ENCODE measurements at places on chromosomes 3 and 15.

DNA sequence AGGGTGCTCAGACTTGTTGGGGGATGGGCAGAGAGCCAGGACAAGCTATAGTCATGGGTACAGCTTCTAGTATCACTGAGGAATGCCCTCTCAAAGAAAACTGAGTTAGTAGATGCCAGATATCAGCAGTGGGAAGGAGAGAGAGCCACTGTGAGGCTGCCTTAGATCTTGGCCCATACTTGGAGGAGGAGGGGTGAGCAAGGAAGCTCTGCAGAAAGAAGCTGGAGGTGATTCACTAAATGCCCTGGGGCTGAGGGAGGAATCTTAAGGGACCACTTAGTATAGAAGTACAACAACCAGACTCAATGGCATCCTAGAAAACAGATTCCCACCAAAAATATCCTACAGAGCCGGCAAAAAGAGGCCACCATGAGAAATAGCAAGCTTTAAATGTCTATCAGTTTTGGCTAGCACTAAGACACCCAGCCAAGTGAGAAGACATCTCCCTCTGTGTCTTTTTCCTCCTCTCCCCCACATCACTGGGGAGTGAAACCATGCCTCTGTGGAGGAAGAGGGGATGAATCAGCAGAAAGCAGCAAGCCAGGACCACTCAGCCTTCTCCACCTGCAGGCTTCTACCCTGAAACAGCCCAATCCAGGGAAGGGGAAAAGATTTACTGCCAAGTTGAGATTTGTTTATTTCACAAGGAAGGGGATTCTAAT, 282.5 kb upstream of the STT3B start:
- DNase-seq, result no peak

GRCh38 chr15:65791335-65792137, 557 bp downstream of the DENND4A start:
- peak; percentile 86 for DNase-seq

GRCh38 chr3:104510131-104510849, 856.4 kb upstream of the ALCAM start:
- no peak for DNase-seq

DNA sequence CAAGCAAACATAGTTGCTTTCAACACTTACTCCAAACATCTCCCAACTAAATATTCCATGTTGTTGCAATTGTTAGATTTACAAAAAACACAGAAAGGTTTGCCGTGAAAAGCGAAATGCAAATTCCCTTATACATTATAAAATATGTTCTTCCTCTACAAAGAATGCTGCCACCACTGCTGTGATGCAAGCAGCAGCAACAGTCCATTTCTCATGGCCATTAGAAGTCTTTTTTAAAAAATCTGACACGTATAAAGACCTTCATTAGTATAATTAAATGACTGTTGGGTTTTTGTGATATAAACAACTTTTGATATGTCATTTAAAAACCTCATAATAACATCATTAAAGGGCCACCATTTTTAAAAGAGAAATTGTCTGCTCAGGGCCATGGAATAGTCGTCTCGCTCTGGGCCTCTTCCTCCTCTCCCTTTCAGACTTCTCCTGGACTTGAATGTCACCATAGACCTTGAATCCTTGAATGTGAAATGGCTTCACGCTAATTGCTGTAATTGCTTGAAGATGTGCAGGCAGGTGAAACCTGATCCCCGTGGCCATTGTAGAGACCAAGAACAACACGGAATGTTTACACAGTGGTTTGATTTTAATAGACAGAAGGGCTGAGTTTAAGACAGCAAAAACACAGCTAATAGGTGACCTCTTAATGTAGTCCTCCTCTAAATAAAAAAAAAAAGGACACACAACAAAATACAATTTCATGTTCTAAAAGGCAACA, 450.4 kb downstream of the FOXP1 start:
- no peak for DNase-seq

DNA sequence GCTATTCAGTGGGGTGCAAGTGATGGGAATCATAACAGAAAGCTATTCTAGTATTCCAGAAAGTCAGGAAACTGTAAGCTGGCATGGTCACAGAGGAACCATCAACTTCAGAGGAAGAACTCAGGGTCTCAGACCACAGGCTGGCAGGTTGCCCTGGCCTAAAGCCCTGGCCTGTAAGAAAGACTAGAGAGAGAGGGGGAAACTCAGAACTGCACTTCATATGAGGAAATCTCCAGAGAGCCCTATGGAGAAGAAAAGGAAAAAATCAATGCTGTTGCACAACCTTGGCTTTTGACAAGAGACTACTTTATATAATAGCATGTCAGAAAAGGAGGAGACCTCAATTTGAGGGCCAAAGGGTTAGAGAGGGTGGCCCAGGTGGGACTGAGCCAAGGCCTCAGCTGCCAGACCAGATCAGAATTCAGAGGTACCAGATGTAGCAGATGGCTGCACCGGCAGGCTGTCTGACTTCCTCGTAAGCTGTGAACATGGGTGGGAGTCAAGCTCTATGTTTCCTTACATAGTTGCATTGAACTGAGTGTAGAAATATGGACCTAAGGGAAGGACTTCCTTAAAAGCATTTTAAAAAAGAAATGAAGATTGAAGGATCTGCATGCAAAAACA, 333.8 kb downstream of the PDCD6IP start:
- no peak for DNase-seq

GRCh38 chr3:180048840-180049239, 12.1 kb upstream of the PEX5L start:
- no peak for DNase-seq

- no peak for DNase-seq
These were observed 60.5 kb downstream of the SLMAP start for GRCh38 chr3:57816471-57817095.

- no peak for DNase-seq
These were observed 120.5 kb downstream of the POLR2M start for GRCh38 chr15:57827021-57827420.

DNA sequence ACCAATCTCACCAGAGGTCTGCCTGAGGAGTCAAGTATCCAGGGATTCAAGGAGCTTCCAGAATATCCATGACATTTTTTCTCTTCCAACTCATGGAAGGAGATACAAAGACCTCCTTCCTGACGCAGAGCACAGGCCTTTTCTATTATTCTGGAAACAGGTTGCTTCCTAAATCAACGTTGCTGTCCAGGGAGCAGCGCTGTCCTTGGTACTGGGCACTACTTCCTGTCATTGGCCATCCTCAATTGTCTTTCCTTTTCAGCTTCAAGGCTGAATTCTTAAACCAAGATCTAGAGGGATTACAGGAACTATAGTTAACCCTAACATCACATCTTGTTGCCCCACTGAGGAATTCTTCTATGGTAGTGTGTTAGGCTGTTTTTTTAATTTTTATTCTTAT, 50.4 kb upstream of the TBC1D21 start:
- no peak for DNase-seq

GRCh38 chr3:63661242-63661641, 8.8 kb downstream of the SNTN start:
- DNase-seq, result no peak

GRCh38 chr3:169668957-169669741, 5.6 kb upstream of the MECOM start:
- peak; percentile 84 for DNase-seq

- no peak for DNase-seq
These were observed 171.5 kb upstream of the LINGO1 start for GRCh38 chr15:77804210-77804609.

DNA sequence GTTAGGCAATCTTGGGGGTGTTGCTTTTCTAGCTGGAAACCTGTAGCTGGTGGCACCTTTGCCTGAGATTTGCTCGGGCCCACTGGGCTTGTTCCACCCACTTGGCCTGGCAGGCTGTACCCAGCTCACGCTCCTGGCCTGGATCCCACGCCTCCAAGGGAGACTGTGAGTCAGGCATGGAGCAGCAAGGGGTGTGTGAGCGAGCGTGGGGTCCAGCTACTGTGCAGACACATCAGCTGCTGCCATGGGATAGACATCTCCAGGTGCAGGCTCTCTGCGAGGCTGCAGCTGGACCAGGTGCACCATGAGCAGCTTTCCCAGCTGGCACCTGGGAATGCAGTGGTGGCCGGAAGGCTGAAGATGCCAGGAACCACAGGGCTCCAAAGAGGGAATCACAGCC, 36.0 kb downstream of the NR1D2 start:
- DNase-seq, result no peak

- no peak for DNase-seq
These were observed 29.9 kb downstream of the CEP152 start for GRCh38 chr15:48781017-48781416.

- no peak for DNase-seq
These were observed 52.0 kb downstream of the ILDR1 start for GRCh38 chr3:121970047-121970446.

DNA sequence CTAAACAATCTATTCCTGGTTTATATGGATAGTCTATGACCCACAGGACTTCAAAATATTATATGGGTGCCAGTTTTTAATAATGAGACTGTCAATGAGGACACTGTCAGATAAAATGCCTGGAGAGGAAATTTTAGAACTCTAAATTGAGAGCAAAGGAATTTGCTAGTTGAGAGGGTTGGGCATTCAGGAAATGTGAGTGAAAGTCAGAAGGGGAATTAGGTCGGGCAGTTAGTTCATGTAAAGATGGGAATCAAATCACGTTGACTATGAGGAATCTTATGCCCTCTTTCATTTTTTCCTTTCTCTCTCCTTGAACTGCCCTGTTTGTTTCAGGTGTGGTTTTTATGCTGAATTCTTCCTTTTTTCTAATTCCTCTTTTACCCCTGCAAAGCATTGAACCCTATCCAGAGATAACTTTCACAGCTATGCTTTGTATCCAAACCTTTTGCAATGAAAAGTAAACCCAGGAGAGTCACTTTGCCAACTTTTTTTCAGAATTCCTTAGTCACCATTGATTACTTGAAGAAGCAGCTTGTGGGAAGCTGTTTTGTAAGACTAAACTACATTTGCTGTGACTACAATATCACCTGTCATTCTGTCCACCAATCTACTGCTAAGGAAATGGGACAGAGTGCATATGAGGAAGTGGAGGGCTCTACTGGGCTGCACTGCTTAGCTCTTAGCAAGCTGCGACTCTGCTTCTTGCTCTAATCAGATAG, 27.8 kb downstream of the CHP1 start:
- DNase-seq, result no peak

- no peak for DNase-seq
These were observed 59.1 kb downstream of the GOLIM4 start for GRCh38 chr3:168036619-168037018.

GRCh38 chr3:45807681-45808540, 11.6 kb upstream of the SLC6A20 start:
- no peak for DNase-seq

DNA sequence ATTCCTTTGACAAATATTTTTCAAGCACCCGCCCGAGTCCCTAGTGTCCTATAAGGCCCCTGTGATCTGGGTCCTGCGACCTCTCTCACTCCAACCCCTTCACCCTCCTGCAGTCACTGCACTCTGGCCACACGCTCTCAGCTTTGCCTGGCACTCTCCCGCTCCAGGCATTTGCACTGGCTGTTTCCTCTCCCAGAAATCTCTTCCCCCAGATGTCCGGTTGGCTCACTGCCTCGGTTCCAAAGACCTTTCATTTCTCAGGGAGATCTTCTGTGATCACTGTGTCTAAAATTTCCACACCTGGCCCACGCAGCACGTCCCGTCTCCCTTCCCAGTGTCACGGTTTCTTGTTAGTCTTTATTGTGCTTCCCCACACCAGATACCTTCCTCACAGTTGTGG, 97.4 kb downstream of the WNT7A start:
- DNase-seq, result no peak

DNA sequence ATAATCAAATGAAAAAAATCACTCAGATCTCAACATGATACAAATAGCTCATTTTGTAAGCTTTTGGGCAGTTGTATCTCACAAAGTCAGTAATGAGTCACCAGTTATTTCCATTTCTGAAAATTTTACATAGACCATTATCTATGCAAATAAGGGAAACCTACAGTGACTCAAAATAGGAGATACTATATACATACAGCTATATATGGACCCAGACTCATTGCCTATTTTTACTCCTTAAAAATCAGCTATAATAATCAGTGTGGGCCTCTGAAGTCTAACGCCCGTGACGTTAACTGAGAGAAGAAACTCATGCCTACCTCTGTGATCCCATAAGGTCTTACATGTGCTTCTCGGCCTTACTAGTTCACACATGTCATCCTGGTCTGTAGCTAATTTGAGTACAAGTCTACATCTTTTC, 31.6 kb downstream of the LRIG1 start:
- peak; percentile 61 for DNase-seq

- no peak for DNase-seq
These were observed 58.2 kb downstream of the SETD5 start for GRCh38 chr3:9455596-9456131.

DNA sequence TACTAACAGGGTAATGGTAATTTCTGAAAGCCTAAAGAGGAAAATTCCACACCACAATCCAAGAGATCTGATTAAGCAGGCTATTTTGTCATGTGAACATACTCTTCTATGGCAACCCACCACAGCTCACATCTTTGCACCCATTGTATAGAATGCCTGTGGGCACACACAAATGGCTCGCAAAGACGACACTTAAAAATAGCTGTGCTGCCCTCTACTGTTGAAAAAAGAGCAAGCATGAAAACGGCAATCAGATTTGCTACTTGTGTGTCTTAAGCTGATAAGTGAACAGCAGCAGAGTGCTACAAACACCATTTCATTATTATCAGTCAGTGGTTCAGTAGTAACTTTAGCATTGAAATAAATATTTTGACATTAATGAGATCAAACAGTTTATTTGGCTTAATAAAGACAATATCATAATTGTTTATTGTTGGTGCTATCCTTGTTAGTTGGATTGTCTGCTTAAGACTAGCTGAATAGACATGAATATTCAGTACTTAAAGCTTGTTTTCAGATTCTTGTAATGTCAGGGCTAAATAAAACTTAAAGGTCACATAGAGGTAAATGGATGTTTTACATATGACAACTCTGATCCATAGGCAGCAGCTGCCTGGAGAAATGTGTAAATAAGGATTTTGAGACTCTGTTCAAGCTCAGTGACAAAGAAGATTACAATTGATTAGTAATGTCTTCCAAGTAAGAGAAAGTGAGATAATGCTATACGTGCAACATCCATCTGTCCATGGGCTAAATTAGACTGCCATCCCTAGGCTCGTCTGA, 199.1 kb downstream of the LRRN1 start:
- peak; percentile 70 for DNase-seq

DNA sequence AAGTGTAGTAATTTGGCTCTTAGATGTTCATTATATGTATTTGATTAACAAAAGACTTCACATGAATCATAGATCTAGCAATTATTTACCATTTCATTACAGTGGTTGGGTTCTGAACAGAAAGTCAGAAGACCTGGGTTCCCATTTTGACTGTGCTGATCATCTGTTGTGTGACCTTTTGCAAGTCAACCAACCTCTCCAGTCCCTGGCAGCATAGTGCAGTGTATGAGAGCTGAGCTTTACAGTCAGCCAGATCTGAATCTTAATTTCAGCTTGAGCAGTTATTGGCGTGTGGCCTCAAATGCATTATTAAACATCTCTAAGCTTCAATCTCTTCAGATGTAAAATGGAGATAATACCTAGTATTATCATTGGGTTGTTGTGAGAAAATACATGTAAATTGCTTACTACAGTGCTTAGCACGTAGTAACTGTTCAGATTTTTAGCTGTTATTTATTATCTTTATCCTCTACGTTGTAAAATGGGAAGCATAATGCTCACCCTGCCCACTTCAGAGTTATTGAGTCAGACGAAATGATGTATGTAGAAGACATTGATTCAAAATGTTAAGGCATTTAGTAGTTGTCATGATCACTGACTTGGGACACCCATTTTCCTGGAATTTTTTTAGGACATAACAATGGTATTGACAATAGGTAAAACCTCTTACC, 104.0 kb downstream of the KLHL25 start:
- peak; percentile 84 for DNase-seq

GRCh38 chr3:113634782-113635474, 61.5 kb downstream of the USF3 start:
- no peak for DNase-seq

- DNase-seq, result no peak
These were observed 352.6 kb upstream of the CCDC54 start for GRCh38 chr3:107024551-107025026.

All from activated CD4-positive, alpha-beta T cell treated with anti-CD3 and anti-CD28 coated beads, Interleukin-2, amount 10 ng/mL, durations not matched to agents 24 days and 14 days (primary cell).